ENCODE measurements at places on chromosomes 4 and X.

GRCh38 chr4:119286377-119287002 lies 35.4 kb downstream of the FABP2 start:
- DNase-seq = peak; percentile 31

- no peak for DNase-seq
Observed at GRCh38 chrX:20718592-20719380, 452.1 kb upstream of the RPS6KA3 start.

DNA sequence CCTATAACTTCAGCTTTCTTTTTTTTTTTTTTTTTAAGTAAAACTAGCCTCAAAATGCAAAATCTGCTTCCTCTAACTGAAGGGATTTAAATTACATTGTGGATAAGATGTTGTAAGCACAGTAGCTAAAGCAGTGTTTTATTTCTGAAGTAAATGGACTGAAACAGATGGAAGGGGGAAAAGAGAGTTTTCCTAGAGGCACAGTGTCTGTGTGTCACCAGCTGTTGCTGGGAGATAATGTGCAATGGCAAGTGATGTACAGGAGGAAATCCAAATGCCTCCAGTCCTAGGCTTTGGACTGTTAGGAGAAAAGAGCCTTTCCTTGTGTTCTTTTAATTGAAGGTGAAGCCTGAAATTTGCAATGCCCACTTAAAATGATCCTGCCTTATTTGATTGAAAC lies 672.1 kb downstream of the GRXCR1 start:
- no peak for DNase-seq

DNA sequence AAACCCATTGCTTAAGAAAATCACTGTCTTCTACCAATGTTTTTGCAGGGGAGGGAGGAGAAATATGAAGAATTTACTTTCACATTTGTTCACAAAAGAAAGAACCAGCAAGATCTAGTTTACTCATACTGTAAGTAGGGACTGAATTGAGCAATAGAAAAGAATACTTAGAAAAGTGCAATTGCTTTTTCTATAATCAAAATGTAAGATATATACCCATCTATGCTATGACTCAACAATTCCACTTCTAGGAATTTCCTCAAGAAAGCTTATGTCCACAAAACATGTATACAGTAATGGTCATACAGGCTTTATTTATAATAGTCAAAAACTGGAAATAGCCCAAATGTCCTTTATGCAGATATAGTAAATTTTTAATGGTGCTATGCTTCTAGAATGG lies 196.4 kb downstream of the LRBA start:
- DNase-seq = no peak

DNA sequence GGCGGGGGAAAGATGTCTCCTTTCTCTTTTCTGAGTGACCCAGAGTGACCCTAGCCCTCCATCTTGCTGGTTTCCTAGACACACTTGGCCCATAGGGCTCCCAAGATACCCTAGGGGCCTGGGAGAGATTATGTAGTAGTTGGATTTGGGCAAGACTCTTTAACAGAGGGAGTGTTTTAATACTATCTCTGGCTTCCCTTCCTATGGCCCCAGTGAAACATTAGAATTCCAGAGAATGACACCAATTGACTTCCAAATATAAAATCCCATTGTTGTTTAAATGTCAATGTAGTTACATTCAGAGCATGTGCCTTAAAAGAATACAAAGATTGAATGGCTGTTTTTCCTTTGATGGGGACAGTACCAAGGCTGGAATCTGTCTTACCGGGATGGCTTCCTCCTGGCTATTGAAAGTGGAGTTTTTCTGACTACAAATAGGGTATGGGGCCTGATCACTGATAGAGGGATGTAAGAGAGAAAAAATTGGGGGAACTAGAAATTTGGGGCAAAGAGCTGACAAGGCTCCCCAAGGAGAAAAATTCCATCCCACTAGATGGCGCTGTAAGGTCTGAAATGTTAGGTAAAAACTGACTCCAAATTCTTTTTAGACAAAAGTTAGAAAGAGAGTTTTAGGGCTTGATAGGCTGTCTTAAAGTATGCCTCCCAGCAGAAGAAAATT lies 10.7 kb downstream of the TENT5D start:
- DNase-seq = no peak

DNA sequence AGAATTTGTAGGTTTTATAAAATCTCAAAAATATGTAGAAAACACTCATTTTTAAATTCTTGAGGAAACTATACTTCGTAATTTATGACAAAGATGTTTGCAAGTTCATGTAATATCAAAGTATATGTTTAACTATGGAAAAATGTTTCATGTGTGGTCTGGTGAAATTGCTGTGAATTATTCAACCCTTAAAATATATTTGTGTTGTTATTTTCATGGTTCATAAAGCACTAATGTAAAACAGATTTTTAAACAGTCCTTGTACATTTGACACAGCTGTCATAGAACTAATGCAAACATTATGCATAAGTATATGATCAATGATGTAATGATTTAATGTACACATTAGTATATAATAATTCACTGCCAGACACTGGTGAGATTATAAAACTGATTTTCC lies 83.1 kb upstream of the ARSJ start:
- DNase-seq = no peak

DNA sequence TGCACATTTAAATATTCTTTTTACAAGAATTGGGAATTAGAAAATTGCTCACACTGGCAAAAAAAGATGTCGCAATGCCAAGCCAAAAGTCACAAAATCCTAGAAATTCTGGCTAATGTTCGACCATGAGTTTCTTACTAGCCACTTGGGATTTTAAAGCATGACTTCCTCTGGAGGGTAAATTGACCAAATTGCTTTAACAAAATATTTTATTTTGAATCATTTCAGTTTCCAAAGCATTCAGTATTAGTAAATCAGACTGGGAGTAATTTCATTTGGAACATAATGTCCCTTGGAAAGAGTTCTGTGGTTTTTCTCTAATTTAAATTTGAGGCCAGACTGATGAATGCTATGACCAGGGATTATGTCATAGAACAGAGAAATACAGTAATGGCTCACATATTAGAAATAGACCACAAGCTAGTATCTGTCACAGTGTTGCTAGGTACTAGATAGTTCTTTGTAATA lies 7.6 kb upstream of the CXCL5 start:
- DNase-seq = peak; percentile 54

DNA sequence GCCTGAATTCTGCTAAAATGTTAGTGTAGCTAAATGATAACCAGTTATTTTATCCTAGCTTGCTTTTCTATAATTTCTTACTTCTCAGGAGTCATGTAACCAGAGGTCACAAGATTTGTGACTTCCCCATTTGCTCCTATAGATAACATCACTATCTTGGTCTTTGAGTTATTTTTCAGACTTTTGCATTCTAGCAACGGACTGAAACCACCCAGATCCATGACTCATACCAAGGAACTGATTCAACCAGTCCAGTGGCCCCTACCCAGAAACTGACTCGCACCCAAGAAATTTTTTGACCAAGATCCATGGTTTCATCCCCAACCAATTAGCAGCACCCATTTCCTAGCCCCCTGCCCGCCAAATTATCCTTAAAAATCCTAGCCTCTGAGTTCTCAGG lies 50.0 kb downstream of the IQCM start:
- DNase-seq = peak; percentile 61

DNA sequence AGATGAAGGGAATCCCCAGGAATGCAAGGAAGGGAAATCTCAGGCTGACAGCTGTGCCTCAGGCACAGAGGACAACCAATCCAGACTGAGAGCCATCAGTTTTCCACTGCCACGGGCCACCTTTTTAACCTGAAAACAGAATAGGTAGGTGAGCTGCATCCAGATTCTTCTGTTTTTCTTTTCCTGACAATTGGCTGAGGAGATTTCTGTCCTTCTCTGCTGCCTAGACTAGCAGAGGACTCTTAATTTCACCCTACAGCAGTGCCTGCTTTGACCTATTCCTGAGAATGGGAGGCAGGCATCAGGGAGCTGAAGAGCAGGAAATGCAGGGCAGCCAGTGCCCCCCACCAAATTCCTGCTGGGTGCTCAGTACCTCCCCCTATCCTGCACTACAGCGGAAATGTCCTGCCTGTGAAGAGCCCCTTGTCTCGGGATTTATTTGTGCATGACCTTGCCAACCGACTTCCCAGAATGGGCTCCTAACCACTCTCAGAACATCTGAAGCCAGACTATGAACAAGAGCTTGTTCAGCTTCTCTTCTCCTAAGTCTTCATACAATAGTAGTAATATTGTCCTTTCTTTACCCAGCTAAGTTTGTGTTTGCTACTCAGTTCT lies 65.1 kb downstream of the CASK start:
- DNase-seq = no peak

DNA sequence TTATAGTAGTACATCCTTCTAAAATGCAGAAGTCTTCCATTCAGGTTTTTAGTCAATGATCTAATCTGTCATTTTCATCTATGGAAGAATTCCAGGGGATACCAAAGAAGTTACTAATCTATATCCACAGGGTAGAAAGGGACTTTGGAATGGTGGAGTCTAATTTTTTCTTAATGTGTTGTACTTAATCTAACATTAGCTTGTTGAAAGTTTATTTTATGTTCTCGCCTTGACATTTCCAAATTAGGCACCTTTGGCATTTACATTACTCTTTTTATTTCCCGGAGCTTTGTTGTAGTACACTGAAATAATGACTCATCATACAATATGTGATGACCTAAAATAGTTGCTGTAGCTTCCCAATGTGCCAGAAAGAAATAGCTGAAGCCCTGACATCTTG lies 91.5 kb downstream of the HTR2C start:
- peak; percentile 58 for DNase-seq

GRCh38 chr4:113467581-113467980 lies 294.0 kb downstream of the CAMK2D start:
- DNase-seq = peak; percentile 61

- no peak for DNase-seq
Observed at GRCh38 chrX:84415140-84415539, 87.1 kb downstream of the HDX start.

- peak; percentile 26 for DNase-seq
Observed at GRCh38 chr4:173051716-173052115, 116.9 kb upstream of the GALNT7 start.

GRCh38 chr4:5874811-5875449 lies 18.0 kb downstream of the CRMP1 start:
- peak; percentile 77 for DNase-seq

- DNase-seq = no peak
Observed at GRCh38 chr4:59571805-59572430, 1628.2 kb upstream of the ADGRL3 start.

DNA sequence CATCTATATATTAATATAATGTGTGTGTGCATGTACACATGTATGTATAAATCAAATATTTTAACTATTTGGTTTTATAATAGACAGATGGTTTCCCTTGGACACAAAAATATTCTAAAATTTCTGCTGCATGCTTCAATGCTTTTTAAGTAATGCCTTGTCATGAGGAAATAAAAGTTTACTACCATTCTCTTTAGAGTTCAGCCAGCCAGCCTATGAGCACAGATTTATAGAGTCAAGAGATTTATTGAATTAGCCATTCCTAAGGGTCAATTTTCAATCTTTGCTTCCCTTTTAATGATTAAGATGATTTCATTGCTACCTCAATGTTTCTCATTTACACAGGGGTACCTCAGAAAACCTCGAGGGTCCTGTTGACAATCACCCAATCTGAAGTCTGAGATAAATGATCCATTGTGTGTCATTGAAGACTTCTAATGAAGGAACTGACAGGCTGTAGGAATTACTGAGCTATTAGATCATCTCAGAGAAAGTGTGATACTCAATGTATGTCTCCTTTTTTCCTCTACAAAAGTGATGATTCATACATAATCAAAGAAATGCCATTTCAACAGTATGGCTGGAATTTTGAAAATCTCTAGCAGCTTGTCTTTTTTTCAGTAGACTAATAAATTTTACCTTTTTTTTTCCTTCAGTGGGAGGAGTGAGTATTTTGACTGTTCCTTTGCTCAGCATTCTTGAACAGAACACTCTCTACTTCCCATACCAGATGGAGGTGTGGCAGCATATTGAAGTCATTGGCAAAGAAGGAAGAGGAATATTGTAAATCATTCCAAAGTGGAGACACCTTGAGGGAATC lies 222.6 kb upstream of the PCDH18 start:
- DNase-seq = peak; percentile 39

- DNase-seq = peak; percentile 24
Observed at GRCh38 chrX:7074148-7074907, 73.2 kb upstream of the STS start.

GRCh38 chrX:103774070-103774642 lies 2.5 kb upstream of the PLP1 start:
- peak; percentile 49 for DNase-seq

- peak; percentile 83 for DNase-seq
Observed at GRCh38 chr4:112604589-112604988, 32.1 kb downstream of the ZGRF1 start.

DNA sequence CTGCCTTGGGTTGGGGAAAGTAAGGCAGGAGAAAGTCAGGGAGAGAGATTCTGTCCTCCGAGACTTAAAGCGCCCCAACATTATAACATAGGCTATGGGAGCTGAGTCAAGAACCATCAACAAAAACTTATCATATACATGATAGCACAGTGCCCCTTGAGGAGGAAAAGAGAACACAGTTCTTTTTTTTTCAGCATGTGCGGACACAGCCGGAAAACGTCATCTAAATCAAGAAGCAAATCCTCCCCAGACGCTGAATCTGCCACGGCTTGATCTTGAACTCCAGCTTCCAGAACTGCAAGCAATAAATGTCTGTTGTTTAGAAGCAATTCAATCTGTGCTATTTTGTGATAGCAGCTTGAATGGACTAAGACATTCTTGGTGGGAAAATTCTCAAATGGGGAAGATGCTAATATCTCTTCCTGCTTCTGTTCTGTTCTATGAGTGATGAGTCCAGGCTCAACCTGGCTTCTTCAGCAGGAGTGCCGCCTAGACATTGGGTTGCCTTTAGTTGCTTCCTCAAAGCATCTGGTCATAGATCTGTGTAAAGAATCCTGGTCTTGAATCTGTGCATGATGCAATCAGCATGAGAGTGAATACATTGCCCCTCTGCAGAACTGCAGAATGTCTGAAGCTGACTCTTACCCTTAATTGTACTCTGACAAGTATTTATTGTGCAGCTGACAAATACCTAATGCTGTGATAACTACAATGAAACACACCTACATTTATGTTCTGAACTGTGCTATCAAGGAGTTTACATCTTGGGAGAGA lies 549.8 kb upstream of the PRKX start:
- DNase-seq = no peak

DNA sequence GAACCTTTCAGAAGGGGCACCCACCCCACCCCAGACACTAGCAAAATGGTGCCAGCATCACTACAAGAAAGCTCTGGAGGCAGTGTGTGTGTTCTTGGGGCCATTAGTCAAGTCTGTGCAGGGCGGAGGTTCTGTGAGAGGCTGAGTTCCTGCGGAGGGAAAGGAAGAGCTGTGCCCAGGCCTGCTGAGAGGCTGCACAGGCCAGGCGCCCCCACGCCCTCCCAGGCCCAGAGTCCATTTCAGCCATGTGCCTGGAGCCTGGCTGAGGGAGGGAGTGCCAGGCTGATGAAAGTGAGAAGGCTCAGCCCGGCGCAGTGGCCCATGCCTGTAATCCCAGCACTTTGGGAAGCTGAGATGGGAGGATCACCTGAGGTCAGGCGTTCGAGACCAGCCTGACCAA lies 90.0 kb downstream of the DCTD start:
- no peak for DNase-seq

GRCh38 chrX:66015152-66015831 lies 24.6 kb downstream of the VSIG4 start:
- DNase-seq = no peak

- no peak for DNase-seq
Observed at GRCh38 chrX:113522814-113523213, 682.2 kb upstream of the AMOT start.

All from AG08395 (cell line).